ENCODE measurements at places on chromosomes 1 and 21. TPM values are rescaled to one million over a fixed set of nuclear protein-coding genes. Genes with fewer than 3 reads are reported as not detected.

DNA sequence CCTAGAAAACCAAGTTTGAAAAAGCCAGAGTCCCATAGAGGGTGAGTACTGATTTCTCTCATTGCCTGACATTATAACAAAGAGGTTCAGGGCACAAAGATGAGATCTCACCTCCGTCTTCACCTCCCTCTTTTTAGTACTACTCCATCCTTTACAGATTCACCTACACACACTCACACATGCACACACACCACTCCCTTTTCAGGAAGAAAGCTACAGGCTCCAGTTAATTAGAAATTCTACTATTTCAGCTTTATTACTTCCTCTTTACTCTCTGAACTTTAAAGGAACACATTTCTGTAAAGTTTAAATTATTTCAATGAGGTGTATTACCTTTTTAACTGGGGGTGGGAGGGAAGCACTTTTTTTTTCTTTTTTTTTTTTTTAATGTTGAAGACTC, 59.6 kb upstream of the PRDX6 start:
- DNase-seq, result no peak

DNA sequence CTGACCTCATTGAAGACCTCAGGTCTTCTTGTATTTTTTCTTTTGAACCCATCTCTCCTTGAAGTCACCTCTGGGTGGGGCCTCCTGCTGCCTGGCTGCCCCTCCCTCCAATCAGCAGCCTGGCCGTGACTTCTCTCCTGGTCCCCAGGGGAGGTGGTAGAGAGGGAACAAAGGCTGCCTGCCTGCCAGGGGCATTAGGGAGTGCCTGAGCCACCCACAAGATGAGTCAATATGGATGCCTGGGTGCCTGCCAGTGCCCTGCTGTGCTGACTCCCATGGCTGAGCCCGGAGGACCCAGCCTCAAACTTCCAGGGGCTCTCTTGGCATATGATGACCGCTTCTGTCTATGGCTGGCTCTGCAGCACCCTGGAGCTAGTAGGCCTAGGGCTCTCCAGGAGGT, 5.3 kb upstream of the CDCP2 start:
- DNase-seq, result no peak

GRCh38 chr1:226870026-226870400, 403 bp upstream of the PSEN2 start:
- DNase-seq, result no peak

NT5C1A gene
- total RNA-seq, result not detected

GRCh38 chr1:65850281-65850680, 57.6 kb downstream of the PDE4B start:
- DNase-seq, result no peak

ITLN2 gene
- total RNA-seq, result not detected

- no peak for DNase-seq
Measured at GRCh38 chr1:240484804-240485443, 127.0 kb downstream of the GREM2 start.

- DNase-seq, result no peak
Measured at GRCh38 chr1:181391301-181391900, 91.9 kb upstream of the CACNA1E start.

DNA sequence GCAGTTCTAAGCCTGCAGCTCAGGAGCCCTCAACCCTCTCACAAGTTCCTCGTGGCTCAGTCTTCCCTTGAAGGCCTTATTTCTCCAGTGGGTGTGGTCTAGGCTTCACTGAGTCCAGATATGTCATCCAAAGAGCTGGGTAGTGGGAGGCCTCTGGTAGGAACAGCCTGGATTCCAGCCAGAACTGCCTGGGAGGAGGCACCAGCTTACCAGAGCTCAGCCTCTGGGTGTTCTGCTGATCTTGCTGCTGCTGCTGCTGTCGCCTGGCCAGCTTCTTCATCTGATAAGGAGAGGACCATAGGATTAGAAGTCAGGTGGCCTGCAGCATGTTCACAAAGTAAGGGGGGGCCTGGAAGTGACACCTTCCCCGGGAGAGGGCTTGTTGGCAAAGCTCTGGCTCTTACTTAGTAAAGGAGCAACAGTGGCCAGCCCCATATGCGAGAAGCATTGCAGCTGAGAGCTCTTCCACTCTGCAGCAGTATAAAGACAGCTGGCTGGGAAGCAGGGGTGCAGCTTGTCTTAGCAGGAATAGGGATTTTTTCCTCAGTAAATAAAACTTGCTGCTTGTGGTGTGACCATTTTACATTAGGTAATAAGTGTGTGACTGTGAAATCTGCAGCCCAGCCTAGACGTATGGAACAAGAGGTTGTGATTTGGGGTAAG, 148.5 kb downstream of the LMX1A start:
- no peak for DNase-seq

DNA sequence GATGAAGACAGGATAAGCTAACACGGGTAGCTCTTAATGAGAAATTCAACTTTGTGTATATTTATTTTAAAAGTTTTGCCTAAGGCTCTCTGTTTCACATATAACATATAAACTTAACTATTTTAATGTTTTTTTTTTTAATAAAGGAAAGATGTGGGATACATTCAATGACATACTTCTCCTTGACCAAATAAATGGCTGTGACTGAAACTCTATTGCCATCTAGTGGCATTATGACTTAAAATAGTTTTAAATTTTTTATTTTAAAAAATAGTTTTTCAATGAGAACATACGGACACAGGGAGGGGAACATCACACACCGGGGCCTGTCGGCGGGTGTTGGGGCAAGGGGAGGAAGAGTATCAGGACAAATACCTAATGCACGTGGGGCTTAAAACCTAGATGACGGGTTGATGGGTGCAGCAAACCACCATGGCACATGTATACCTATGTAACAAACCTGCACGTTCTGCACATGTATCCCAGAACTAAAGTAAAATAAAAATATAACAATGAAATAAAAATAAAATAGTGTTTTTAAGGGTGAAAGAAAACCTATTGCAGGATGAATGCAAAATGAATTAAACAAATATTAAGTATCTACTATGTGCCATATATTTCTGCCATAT, 83.4 kb downstream of the LYST start:
- DNase-seq, result no peak

GRCh38 chr21:35226968-35227744, 178.1 kb upstream of the RUNX1 start:
- DNase-seq, result no peak

FCRL4 gene
- not detected for total RNA-seq

DNA sequence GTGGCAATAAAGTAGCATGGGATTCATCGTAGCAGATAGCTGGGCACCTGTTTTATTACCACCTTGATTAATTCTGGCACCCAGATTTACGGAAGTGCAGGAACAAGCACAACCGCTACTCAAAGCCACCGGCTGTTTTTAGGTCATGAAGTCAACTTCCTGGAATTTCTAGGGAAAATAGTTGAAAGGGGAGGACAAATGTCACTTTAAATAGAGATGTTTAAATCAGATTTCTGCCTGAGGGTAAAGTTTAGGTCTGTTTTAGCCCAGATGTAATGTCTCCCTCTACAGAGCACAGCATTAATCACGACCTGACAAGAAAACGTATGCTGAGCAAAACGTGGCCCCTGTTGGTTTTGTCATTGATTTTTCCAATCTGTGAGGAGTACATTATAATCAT, 8.0 kb downstream of the ADGRL2 start:
- DNase-seq, result no peak

- no peak for DNase-seq
Measured at GRCh38 chr1:178512566-178513277, at the start of gene TEX35. Gene TEX35, plus strand, starts transcription at chr1:178513109. Its CDS starts 80 bp downstream, at chr1:178513189.

DNA sequence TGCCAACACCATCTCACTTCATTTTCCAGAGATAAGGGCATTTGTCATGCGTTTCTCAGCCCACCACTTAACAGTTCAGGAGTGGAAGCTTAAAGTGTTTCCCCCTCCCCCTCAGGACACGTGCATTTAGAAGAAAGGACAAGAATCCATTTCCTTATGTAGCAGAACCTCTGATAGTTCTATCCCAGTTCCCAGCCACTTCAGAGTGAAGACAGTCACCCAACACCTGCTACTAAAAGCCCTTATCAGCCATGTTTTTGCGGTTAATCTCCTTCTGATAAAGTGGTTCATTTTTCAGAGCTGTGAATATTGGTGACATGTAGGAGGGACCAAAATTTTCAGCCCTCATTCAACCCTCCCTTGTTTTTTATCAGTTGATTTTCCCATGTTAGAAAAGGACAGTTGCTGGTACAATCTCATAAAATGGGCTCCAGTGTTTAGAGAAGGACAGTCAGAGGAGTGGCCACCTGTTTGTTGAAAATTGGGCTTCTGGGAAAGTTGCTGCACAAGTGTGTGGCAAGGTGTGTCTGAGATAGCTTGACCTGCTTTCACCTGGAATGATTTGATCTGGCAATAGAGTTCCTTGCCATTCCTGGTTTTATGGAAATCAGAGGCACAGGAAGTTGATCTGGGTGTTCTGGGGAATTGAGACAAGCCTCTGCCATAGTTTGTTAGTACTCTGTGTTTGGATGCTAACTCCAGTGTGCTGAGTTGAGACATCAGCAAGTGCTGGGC, 114.0 kb downstream of the PPP1R12B start:
- no peak for DNase-seq

GRCh38 chr21:45465105-45465504, 60.1 kb downstream of the COL18A1 start:
- DNase-seq, result no peak

DNA sequence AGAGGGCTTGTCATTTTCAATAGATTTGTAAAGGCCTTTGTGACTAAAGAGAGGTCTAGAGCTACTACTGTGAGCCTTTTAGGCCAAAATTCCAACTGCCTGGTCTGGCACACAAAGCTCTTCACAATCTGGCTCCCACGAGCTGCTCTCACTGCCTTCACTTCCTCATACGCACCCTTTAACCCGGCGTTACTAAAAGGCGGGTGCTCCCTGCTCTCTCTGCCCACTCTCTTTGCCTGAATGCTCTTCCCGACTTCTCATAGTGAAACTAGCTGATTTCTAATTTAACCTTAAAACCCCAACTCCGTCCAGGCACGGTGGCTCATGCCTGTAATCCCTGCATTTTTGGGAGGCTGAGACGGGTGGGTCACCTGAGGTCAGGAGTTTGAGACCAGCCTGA, 14.2 kb downstream of the BSDC1 start:
- no peak for DNase-seq

GRCh38 chr21:42461881-42462877, 33.8 kb downstream of the RSPH1 start:
- DNase-seq, result no peak

GRCh38 chr1:61640531-61641530, 84.1 kb downstream of the TM2D1 start:
- no peak for DNase-seq

GRCh38 chr1:147833231-147833860, 69.2 kb upstream of the GJA8 start:
- no peak for DNase-seq

- DNase-seq, result no peak
Measured at GRCh38 chr1:220785166-220786056, 1.3 kb upstream of the MTARC1 start.

VAV3 gene
- 4.7 TPM for total RNA-seq

INSRR gene
- total RNA-seq, result 0.29 TPM

GRCh38 chr1:29521811-29522580, 285.7 kb downstream of the PTPRU start:
- no peak for DNase-seq

C1orf226 gene
- total RNA-seq, result 0.14 TPM

- DNase-seq, result no peak
Measured at GRCh38 chr1:86365896-86366295, 30.2 kb downstream of the ODF2L start.

GRCh38 chr1:45840704-45841103, 37.3 kb downstream of the MAST2 start:
- no peak for DNase-seq

GRCh38 chr1:62438163-62438562, 1.3 kb downstream of the USP1 start:
- DNase-seq, result no peak

DNA sequence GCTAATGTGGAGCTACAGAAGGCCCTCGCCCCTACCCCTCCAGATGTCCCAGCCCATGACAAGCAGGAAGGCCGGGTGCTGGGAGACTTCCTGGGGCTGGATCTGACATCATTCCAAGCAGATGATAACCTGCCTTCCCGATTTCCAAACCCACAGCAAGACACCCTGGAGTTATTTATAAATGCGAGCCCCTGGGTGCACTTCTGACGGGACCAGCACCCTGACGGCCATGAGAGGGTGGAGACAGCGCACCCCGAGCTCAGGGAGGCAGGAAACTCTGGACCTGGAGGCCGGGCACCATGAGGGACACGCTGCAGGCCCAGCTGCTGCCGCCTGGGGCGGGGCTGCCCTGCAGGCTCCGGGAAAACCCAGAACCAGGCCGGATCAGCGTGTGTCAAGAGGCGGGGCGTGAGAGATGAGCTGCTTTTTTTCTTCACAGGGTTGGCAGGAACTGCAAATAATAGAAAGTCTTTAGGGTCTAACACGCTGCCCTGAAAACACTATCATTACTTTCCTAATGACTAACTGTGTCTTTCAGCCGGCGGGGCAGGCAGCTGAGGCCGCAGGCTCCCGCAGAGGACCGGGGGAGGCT, 2.5 kb upstream of the PCBP3 start:
- no peak for DNase-seq

LAMTOR2 gene
- total RNA-seq, result 51.7 TPM

DNA sequence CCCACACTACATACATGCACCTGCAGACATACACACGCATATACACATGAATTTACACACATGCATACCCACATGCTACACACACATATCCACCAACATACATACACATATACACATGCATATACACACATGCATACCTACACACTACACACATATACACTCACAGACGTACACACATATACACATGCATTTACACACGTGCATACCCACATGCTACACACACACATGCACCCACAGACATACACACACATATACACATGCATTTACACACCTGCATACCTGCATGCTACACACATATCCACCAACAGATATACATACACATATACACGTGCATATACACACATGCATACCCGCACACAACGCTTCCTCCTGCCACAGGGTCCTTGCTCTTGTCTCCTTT, 61.2 kb upstream of the SLC25A33 start:
- no peak for DNase-seq

DNA sequence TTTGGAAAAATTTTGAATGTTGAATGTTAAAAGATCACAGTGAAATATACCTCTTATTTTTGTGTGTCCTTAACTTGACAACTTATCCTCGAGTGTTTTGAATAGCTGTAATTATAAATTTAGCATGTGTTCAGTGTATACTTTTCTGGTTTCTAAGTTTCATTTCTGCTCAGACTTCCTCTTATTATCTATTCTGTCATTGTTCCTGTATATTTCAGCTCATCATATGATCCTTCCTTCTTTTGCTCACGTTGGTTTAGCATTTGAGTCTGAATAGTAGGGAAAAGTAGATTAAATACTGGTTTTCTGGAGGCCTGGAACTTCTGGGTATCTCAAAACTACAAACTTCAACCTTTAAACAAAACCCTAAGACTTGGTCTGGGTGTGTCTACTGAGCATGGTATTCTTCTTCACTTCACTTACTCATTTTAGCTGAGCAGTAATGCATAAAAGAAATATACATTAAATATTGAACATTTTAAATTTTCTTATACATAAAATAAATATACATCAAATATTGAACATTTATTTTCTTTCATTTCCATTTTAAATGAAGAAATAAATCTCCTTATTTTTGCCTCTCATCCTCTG, 3.3 kb upstream of the ATP6V1G3 start:
- DNase-seq, result no peak

Data from activated naive CD4-positive, alpha-beta T cell treated with anti-CD3 and anti-CD28 coated beads, Interleukin-2, amount 50 U/mL, for 72 hours (primary cell).